A549 (cell line): ENCODE measurements at places on chromosomes 7 and 10.

DNA sequence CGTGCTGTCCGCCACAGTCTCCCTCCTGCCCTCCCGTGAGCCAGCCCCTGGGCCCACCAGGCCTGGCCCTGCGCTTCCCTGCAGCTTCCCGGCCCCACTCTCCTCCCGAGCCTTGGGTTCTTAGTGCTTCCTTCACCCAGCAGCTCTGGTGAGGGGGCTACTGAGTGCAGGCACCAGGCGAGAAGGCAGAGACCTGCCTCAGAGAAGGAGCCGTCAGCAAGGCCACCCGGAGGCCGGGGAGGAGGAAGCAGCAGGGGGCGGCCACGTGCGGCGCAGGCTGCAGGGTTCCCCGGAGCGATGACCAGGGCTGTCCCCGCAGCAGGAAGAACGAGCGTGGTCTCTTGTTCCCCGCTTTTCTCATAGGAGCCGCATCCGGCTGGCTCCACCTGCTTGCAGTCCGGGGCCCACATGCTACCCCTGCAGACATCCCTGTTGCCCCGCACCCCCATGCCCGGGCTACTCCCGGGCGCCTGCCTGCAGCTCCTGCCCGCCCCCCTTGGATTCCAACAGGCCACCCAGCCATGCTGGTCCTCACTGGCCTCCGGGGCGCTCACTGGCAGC is 20.5 kb downstream of the YKT6 start:
- no peak for DNase-seq

DNA sequence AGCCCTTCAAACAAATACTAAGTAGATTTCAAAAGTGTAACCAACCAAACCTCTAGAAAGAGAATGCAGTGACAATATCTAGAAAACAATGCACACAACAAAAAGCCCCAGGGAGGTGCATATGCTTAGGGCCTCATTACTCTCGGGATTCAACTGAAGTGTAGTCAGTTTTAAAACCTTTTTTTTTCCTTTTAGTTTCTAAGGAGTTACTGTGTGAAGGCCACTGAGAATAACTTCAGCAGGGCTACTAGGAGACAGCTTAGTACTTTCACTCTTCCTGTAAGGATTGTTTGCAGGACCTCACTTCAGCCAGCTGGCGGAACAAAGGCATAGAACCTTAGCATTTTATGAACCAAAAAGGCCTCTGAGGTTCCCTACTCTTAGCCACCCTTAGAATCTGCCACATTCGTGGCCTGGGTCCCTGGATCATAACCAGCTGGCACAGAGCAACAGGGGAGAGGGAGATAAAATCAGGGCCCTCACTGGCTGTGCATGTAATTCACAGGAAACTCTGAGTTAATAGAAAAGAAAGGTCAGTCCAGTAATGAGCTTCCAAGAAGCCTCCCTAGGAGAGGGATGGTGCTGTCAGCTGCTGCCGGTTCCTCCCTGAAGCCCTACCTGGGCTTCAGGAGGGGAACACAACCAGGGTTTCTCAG is 3.6 kb downstream of the VOPP1 start:
- DNase-seq: no peak

DNA sequence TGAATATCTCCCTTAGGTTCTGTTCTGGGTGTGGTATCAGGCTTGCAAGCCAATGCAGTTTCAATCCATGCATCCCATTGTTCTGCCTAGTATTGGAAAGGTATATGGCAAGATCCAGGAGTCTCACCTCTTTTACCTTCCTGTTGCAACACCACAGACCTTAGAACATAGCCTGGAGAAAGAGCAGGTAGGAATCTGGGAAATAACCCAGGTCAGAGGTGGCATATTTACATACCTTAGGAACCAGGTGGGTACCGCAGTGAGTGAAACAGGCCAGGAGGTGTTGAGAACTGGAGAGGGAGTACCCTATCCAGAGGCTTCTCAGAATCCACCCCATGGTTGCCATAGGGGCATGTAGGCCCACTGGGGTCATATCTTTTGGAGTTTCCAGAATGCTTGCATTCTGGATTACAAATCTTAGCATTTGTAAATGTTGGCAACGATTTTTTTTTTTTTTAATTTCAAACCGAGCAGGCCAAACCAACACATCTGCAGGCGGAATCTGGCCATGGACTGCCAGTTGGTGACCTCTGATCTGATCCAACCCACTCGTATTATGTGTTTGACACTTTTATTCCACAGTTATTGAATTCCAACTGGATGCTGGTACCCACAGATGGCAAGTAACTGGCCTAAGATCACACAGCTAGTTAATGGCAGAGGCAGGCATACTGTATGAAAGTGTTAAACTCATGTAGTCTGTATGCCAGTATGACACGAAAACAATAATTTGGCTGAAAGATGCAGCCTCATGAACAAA is 180.3 kb upstream of the TCF7L2 start:
- no peak for DNase-seq

GRCh38 chr7:68434857-68435256 is 1163.4 kb upstream of the AUTS2 start:
- no peak for DNase-seq

- no peak for DNase-seq
Observed at GRCh38 chr10:62655337-62655994, 149.1 kb upstream of the ADO start.
